ENCODE measurements at places on chromosomes 1 and 21. TPM values are rescaled to one million over a fixed set of nuclear protein-coding genes. Genes with fewer than 3 reads are reported as not detected.

HNRNPCL4 gene
- polyA plus RNA-seq: not detected

GRCh38 chr1:156117414-156118176 is 3.1 kb downstream of the LMNA start:
- H3K36me3 ChIP-seq: no peaks in the 10 kb centered on the region
- peaks cover 19% of the 10 kb centered on the region for H3K27me3 ChIP-seq
- H3K4me1 ChIP-seq: peaks cover 23% of the 10 kb centered on the region
- H3K4me3 ChIP-seq: no peak overlapping the region

DNA sequence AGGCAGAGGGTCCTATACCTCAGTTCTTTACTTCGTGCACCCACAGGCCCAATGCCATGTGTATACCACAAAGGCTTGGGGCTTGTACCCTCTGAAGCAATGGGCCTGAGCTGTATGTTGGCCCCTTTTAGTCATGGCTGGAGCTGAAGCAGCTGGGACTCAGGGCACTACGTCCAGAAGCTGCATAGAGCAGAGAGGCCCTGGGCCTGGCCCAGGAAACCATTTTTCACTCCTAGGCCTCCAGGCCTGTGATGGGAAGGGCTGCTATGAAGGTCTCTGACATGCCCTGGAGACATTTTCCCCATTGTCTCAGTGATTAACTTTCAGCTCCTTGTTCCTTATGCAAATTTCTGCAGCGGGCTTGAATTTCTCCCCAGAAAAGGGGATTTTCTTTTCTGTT is 48.1 kb upstream of the VTCN1 start:
- no peaks in the 10 kb centered on the region for H3K4me1 ChIP-seq
- DNase-seq: no peak
- no peak overlapping the region for H3K27ac ChIP-seq
- H3K4me3 ChIP-seq: no peak overlapping the region
- no peaks in the 10 kb centered on the region for H3K36me3 ChIP-seq
- H3K27me3 ChIP-seq: peaks cover 5% of the 10 kb centered on the region

GRCh38 chr1:210525716-210526454 is 197.2 kb downstream of the HHAT start:
- no peak for DNase-seq
- H3K4me1 ChIP-seq: no peaks in the 10 kb centered on the region
- H3K27me3 ChIP-seq: no peaks in the 10 kb centered on the region
- no peak overlapping the region for H3K27ac ChIP-seq

- no peak overlapping the region for H3K4me3 ChIP-seq
- DNase-seq: no peak
- H3K27ac ChIP-seq: no peak overlapping the region
Observed at GRCh38 chr1:171916315-171916771, 75.0 kb downstream of the DNM3 start.

GRCh38 chr21:31176080-31176551 is 137.8 kb upstream of the KRTAP19-8 start:
- no peaks in the 10 kb centered on the region for H3K4me1 ChIP-seq
- H3K27me3 ChIP-seq: no peaks in the 10 kb centered on the region
- H3K36me3 ChIP-seq: peaks cover 2% of the 10 kb centered on the region
- no peak overlapping the region for H3K4me3 ChIP-seq
- DNase-seq: no peak

DNA sequence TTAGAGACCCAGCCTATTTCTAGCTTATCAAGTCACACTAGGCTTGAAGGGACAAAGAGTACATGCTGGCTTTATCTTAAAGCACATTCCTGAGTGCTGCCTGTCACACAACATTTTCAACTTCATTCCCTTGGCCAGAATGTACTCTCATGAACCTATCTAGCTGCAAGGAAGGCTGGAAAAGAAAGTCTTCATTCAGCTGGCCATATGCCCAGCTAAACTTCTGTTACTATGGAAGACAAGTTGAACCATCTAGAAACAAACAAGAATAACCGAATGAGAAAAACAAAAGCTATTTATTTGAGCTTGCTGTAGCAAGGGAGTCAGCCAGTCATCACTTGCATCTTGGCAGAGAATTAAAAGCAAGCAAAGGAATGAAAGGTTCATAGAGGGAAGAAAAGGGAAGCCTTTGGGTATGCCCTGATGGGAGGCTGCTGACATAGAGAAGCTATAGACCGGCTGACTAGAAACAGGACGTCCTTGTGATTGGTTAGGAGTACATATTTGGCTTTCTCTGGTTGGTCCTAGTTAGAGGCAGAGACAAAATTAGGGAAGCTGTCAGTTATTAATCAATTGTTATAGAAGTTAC is 108.4 kb downstream of the NEK7 start:
- H3K36me3 ChIP-seq: no peaks in the 10 kb centered on the region
- no peaks in the 10 kb centered on the region for H3K27me3 ChIP-seq
- no peak overlapping the region for H3K27ac ChIP-seq

- peaks cover 2% of the 10 kb centered on the region for H3K27me3 ChIP-seq
- H3K4me1 ChIP-seq: peaks cover 2% of the 10 kb centered on the region
- H3K27ac ChIP-seq: no peak overlapping the region
- DNase-seq: no peak
- H3K4me3 ChIP-seq: no peak overlapping the region
Observed at GRCh38 chr1:19712928-19713327, 48.3 kb downstream of the HTR6 start.

RSPH1 gene
- polyA plus RNA-seq: not detected

- no peaks in the 10 kb centered on the region for H3K4me1 ChIP-seq
- DNase-seq: no peak
- no peak overlapping the region for H3K4me3 ChIP-seq
- H3K27ac ChIP-seq: no peak overlapping the region
- no peaks in the 10 kb centered on the region for H3K36me3 ChIP-seq
Observed at GRCh38 chr1:105101261-105101660, 1351.6 kb downstream of the AMY1C start.

GDAP2 gene
- 16.4 TPM for polyA plus RNA-seq

ATAD3B gene
- 0.39 TPM for polyA plus RNA-seq

- H3K36me3 ChIP-seq: no peaks in the 10 kb centered on the region
- H3K27me3 ChIP-seq: peaks cover 1% of the 10 kb centered on the region
- H3K27ac ChIP-seq: no peak overlapping the region
- DNase-seq: no peak
Observed at GRCh38 chr21:33857846-33858666, 57.5 kb downstream of the ATP5PO start.

GRCh38 chr1:226526801-226527595 is 21.6 kb upstream of the STUM start:
- H3K36me3 ChIP-seq: no peaks in the 10 kb centered on the region
- H3K27me3 ChIP-seq: peaks cover 11% of the 10 kb centered on the region
- no peak overlapping the region for H3K4me3 ChIP-seq
- H3K27ac ChIP-seq: no peak overlapping the region
- no peaks in the 10 kb centered on the region for H3K4me1 ChIP-seq
- DNase-seq: no peak

GRCh38 chr21:45864436-45864835 is 117.1 kb upstream of the COL6A1 start:
- H3K36me3 ChIP-seq: no peaks in the 10 kb centered on the region
- H3K27ac ChIP-seq: no peak overlapping the region
- no peak overlapping the region for H3K4me3 ChIP-seq
- H3K27me3 ChIP-seq: peaks cover 1% of the 10 kb centered on the region
- no peak for DNase-seq

- H3K4me1 ChIP-seq: no peaks in the 10 kb centered on the region
- DNase-seq: no peak
- no peak overlapping the region for H3K27ac ChIP-seq
Observed at GRCh38 chr1:89391686-89392085, 27.8 kb downstream of the GBP6 start.

- H3K27ac ChIP-seq: no peak overlapping the region
- no peaks in the 10 kb centered on the region for H3K4me1 ChIP-seq
- H3K27me3 ChIP-seq: no peaks in the 10 kb centered on the region
- no peak for DNase-seq
- H3K36me3 ChIP-seq: no peaks in the 10 kb centered on the region
- H3K4me3 ChIP-seq: no peak overlapping the region
Observed at GRCh38 chr21:19433623-19434022, 1030.0 kb upstream of the TMPRSS15 start.

GRCh38 chr21:41196993-41197392 is 29.0 kb downstream of the BACE2 start:
- no peak overlapping the region for H3K27ac ChIP-seq
- peaks cover 4% of the 10 kb centered on the region for H3K27me3 ChIP-seq
- no peak for DNase-seq
- no peak overlapping the region for H3K4me3 ChIP-seq
- no peaks in the 10 kb centered on the region for H3K36me3 ChIP-seq

DNA sequence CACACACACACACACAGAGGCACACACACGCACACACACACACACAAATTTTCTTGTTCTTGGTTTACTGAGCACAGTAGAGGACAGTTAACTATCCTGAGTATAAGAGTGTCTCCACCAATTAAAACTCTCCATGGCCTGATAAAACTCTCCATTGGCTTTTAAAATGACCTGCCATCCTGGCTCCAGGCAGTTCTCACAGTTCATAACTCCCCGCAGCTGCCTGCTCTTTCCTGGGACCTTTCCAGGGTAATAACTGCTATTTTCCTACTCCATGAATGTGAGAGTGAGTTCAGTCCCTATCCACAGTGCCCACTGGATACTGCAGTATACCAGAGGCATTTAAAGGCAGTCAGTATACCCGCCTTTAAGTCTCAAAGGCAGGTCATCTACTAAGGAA is 351.5 kb downstream of the PLPP3 start:
- H3K27ac ChIP-seq: no peak overlapping the region
- H3K4me1 ChIP-seq: no peaks in the 10 kb centered on the region
- H3K27me3 ChIP-seq: peaks cover 7% of the 10 kb centered on the region
- no peak overlapping the region for H3K4me3 ChIP-seq

Data from immature natural killer cell (primary cell).